ENCODE measurements at places on chromosomes 5 and 9. TPM values are rescaled to one million over a fixed set of nuclear protein-coding genes. Genes with fewer than 3 reads are reported as not detected.

C5 gene
- 11.6 TPM for total RNA-seq

ADRB2 gene
- 0.51 TPM for total RNA-seq

ESM1 gene
- total RNA-seq, result not detected

INSYN2B gene
- total RNA-seq, result 0.73 TPM

ARL10 gene
- 0.09 TPM for total RNA-seq

SLC34A3 gene
- 0.07 TPM for total RNA-seq

FOXD4L6 gene
- total RNA-seq, result not detected

ADRA1B gene
- 11.2 TPM for total RNA-seq

GRXCR2 gene
- not detected for total RNA-seq

TXNDC8 gene
- not detected for total RNA-seq

PCDHB8 gene
- 0.25 TPM for total RNA-seq

CXCL14 gene
- total RNA-seq, result 0.14 TPM

PCDHB7 gene
- not detected for total RNA-seq

PRDM9 gene
- total RNA-seq, result not detected

ZDHHC11B gene
- 1.3 TPM for total RNA-seq

SLC36A2 gene
- not detected for total RNA-seq

IER5L gene
- 74.3 TPM for total RNA-seq

OR1K1 gene
- total RNA-seq, result not detected

PCDHGB4 gene
- total RNA-seq, result 0.93 TPM

SPINK6 gene
- total RNA-seq, result 0.39 TPM
